ENCODE measurements at places on chromosomes 16 and 17.
A peak's percentile ranks its signal among the peaks of the same experiment; 100 is the strongest.

DNA sequence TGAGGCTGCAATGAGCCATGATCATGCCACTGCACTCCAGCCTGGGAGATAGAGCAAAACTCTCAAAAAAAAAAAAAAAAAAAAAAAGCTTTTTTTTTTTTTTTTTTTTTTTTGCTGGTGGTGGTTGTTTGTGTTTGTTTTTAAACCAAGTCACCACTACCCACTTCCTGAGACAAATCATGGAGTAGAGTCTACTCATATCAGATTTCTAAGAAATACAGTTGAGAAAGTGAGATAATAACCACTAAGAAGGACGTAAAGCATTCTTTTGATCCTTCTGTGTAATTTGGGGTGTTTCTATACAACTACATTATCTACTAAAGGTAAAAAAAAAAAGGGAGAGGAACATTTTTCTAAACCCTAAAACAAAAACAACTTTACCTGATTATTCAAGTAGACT, 38.0 kb downstream of the AXIN2 start:
- H3K27ac ChIP-seq: no peak overlapping the region
- peaks cover 5% of the 10 kb centered on the region for H3K36me3 ChIP-seq
- DNase-seq: no peak
- no peaks in the 10 kb centered on the region for H3K27me3 ChIP-seq

- H3K27me3 ChIP-seq: no peaks in the 10 kb centered on the region
- H3K27ac ChIP-seq: peak within 1 kb of the TSS; percentile 85
- peaks cover 15% of the 10 kb centered on the region for H3K4me1 ChIP-seq
- H3K36me3 ChIP-seq: peaks cover 34% of the 10 kb centered on the region
These were observed at the start of gene CDIPT for GRCh38 chr16:29862884-29863668. Gene CDIPT, minus strand, starts transcription at chr16:29863226. Its CDS starts 369 bp downstream, at chr16:29862857.

- DNase-seq: no peak
- H3K27me3 ChIP-seq: peaks cover 4% of the 10 kb centered on the region
- no peaks in the 10 kb centered on the region for H3K4me1 ChIP-seq
- no peak overlapping the region for H3K4me3 ChIP-seq
- H3K27ac ChIP-seq: no peak overlapping the region
These were observed 50.5 kb upstream of the SALL1 start for GRCh38 chr16:51201604-51202003.

GRCh38 chr16:49581630-49582298, 208.2 kb downstream of the C16orf78 start:
- H3K4me1 ChIP-seq: no peaks in the 10 kb centered on the region
- H3K36me3 ChIP-seq: no peaks in the 10 kb centered on the region
- no peak overlapping the region for H3K27ac ChIP-seq
- H3K27me3 ChIP-seq: no peaks in the 10 kb centered on the region
- no peak for DNase-seq
- H3K4me3 ChIP-seq: no peak overlapping the region

GRCh38 chr17:76670020-76670717, 26.6 kb upstream of the ST6GALNAC1 start:
- DNase-seq: peak; percentile 78
- H3K4me1 ChIP-seq: peaks cover 47% of the 10 kb centered on the region
- H3K27me3 ChIP-seq: no peaks in the 10 kb centered on the region
- no peak overlapping the region for H3K4me3 ChIP-seq

DNA sequence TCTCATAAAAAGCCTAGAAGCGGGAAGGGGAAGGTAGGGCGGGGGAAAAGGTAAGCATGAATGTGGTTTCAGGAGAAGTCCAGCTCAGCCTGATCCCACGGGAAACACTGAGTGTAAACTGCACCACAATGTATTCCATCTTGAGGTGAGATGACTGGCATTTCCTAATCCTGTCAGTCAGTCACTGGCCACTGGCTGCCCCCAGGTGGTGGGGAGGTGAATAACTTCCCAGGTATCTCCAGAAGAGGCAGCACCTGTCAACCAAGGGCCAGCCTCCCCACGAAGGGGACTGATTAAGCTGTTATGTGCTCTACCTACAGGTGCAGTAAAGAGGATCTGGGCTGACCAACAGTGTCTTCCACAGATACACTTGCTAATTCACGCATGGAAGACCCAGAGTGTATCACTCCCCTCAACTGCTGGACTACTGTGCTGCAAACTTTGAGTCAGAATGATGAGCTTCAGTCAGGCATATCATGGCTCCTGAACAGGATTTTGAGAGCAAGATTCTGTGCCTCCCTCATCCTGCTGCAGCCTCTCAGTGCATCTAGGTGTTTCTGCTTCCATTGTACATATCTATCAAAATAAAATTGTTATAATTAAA, 108.5 kb upstream of the CCL2 start:
- no peaks in the 10 kb centered on the region for H3K27me3 ChIP-seq
- peak; percentile 74 for DNase-seq
- no peaks in the 10 kb centered on the region for H3K4me1 ChIP-seq
- no peak overlapping the region for H3K27ac ChIP-seq
- no peaks in the 10 kb centered on the region for H3K36me3 ChIP-seq

DNA sequence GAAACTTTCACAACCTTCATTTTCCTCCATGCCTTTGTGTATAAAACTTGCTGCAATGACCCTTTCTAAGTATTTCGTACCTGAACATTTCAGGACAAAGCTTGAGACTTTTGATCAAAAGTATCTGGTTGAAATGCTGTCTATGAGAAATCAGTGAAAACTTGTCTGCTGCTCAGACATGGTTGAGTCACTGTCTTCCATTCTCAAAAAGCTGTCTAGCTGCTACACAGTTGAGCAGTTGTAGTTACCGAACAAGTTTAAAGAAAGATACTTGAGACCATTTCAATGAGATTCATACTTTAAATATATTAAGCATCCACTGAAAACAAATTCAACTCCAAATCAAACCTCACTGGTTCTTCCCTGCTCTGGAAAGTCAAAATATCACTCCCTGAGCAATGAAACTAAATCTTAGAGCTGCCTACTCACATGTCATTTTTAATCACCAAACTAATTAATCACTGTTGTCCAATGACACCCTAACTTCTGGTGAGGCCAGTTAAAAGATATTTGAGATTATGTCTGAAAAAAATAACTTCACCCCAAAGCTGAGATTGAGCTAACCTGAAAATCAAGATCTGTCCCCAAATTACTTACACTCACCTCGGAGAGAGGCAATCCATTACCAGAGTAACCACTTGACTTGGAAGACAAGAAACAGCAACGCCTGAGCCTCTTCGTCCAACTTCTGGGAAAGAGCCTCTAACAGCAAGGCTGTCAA, 488 bp downstream of the TMEM100 start:
- H3K27ac ChIP-seq: no peak overlapping the region
- peak overlapping the region; percentile 39 for H3K4me3 ChIP-seq
- no peaks in the 10 kb centered on the region for H3K4me1 ChIP-seq

DNA sequence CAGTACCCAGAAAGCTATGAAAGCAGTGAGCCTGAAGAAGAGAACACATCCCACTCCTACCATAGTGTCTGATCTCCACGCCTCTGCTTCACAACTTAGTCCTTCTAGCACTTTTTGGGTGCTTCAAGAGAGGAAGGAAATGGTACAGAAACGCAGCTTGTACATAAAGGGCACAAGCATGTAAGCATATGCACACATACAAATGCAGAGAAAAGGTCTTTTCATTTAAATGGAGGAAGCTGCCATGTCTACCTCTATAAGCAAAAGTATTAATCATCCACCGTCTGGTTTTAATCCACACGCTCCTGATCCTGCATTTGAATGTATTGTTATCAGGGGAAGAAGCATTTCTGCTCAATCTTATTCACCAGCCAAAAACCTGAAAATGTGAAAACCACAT, 100.7 kb downstream of the HIC1 start:
- no peak overlapping the region for H3K27ac ChIP-seq
- no peaks in the 10 kb centered on the region for H3K27me3 ChIP-seq
- H3K4me1 ChIP-seq: peaks cover 21% of the 10 kb centered on the region
- H3K4me3 ChIP-seq: no peak overlapping the region
- H3K36me3 ChIP-seq: peaks cover 34% of the 10 kb centered on the region

- H3K4me3 ChIP-seq: no peak overlapping the region
- peaks cover 12% of the 10 kb centered on the region for H3K36me3 ChIP-seq
- peak; percentile 69 for DNase-seq
These were observed 68.5 kb downstream of the WWP2 start for GRCh38 chr16:69830534-69831211.

DNA sequence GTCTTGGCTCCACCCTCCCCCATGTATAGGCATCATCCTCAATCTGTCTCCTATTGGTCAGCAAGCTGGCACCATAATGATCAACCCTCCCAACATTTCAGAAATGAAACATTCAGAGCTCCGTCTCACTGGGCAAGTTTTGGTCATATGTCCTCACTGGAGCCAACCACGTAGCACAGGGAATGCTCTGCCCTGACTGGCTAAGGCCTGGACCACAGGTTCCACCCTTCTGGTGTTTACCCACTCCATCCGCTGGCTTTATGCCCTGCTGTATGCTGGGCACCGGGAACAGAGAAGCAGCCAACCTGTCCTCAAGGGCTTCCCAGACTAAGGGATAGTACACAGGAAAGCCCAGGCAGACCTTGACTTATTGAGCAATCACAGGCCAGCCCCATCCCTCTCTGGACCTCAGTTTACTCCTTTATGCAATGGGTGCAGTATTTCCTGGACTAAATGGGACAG, 20.5 kb downstream of the MYO15A start:
- no peaks in the 10 kb centered on the region for H3K36me3 ChIP-seq
- peak; percentile 43 for DNase-seq
- H3K4me3 ChIP-seq: no peak overlapping the region
- no peaks in the 10 kb centered on the region for H3K4me1 ChIP-seq
- no peak overlapping the region for H3K27ac ChIP-seq

GRCh38 chr17:81427173-81428120, 32.2 kb downstream of the BAHCC1 start:
- H3K4me1 ChIP-seq: peaks cover 70% of the 10 kb centered on the region
- H3K27me3 ChIP-seq: no peaks in the 10 kb centered on the region
- H3K36me3 ChIP-seq: no peaks in the 10 kb centered on the region
- peak; percentile 95 for DNase-seq

DNA sequence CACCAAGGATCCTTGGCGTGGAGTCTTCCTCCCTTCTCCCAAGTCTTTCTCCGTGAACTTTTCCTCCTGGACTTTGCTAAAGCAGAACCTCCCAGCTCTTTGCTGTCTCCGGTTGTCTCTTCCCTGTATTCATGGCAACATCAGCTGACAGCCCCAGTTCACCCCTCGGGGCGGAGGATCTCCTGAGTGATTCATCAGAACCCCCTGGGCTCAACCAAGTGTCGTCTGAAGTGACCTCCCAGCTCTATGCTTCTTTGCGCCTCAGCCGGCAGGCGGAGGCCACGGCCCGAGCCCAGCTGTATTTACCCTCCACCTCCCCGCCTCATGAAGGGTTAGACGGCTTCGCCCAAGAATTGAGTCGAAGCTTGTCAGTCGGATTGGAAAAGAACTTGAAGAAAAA, 943 bp downstream of the CNTROB start:
- peak overlapping the region; percentile 88 for H3K27ac ChIP-seq
- DNase-seq: peak; percentile 45
- peaks cover 50% of the 10 kb centered on the region for H3K4me1 ChIP-seq
- peaks cover 32% of the 10 kb centered on the region for H3K36me3 ChIP-seq
- H3K4me3 ChIP-seq: peak overlapping the region; percentile 62

- DNase-seq: no peak
- no peaks in the 10 kb centered on the region for H3K27me3 ChIP-seq
- no peaks in the 10 kb centered on the region for H3K36me3 ChIP-seq
- H3K27ac ChIP-seq: no peak overlapping the region
- no peak overlapping the region for H3K4me3 ChIP-seq
- H3K4me1 ChIP-seq: no peaks in the 10 kb centered on the region
These were observed 4.2 kb downstream of the KRT24 start for GRCh38 chr17:40699371-40699770.

- no peak overlapping the region for H3K4me3 ChIP-seq
- no peaks in the 10 kb centered on the region for H3K36me3 ChIP-seq
- no peaks in the 10 kb centered on the region for H3K27me3 ChIP-seq
These were observed 446.1 kb downstream of the HS3ST3B1 start for GRCh38 chr17:14746822-14747602.

- peak overlapping the region; percentile 99 for H3K27ac ChIP-seq
- peak overlapping the region; percentile 97 for H3K4me3 ChIP-seq
- no peak for DNase-seq
- H3K27me3 ChIP-seq: no peaks in the 10 kb centered on the region
- peaks cover 46% of the 10 kb centered on the region for H3K4me1 ChIP-seq
These were observed 317 bp downstream of the CLTC start for GRCh38 chr17:59620064-59620359.

DNA sequence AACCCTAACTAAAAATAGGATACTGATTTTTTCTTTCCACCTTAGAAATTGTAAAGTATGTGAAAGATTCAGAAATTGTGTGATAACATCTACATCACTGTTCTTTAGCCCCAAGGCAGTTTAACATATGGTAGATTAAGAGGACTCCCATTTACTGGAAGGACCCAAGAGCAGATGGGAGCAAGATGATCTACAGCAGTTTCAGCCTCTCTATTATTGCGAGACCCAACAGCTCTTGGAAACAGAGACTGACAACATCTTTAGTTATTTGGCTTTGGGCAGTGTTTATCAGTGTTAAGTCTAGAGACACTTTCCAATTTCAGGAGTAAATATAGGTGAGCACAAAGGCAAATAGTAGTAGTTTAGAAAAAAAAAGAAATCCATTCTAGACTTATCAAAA, 124.9 kb upstream of the CORO6 start:
- H3K4me1 ChIP-seq: peaks cover 25% of the 10 kb centered on the region
- no peak for DNase-seq
- H3K36me3 ChIP-seq: peaks cover 10% of the 10 kb centered on the region
- H3K27me3 ChIP-seq: no peaks in the 10 kb centered on the region
- no peak overlapping the region for H3K27ac ChIP-seq
- H3K4me3 ChIP-seq: no peak overlapping the region

DNA sequence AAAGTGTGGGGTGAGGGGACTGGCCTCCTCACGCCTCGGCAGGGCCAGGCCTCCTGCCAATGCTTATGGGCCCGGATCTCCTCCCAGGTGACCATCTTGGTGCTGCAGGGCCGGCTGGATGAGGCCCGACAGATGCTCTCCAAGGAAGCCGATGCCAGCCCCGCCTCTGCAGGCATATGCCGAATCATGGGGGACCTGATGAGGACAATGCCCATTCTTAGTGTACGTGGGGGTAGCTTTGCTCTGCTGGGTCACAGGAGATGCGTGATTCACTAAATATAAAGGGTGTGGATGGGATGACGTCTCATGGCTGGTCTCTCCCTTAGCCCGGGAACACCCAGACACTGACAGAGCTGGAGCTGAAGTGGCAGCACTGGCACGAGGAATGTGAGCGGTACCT, 19.5 kb downstream of the NUP85 start:
- no peak overlapping the region for H3K27ac ChIP-seq
- H3K36me3 ChIP-seq: peaks cover 95% of the 10 kb centered on the region
- no peak for DNase-seq
- H3K4me3 ChIP-seq: no peak overlapping the region

- H3K27me3 ChIP-seq: peaks cover 9% of the 10 kb centered on the region
- no peak overlapping the region for H3K27ac ChIP-seq
- no peak overlapping the region for H3K4me3 ChIP-seq
- no peak for DNase-seq
- H3K36me3 ChIP-seq: peaks cover 60% of the 10 kb centered on the region
- peaks cover 26% of the 10 kb centered on the region for H3K4me1 ChIP-seq
These were observed 6.4 kb downstream of the HAS3 start for GRCh38 chr16:69111876-69112230.

GRCh38 chr16:56807011-56807675, 57.9 kb upstream of the SLC12A3 start:
- no peaks in the 10 kb centered on the region for H3K4me1 ChIP-seq
- no peaks in the 10 kb centered on the region for H3K27me3 ChIP-seq
- H3K36me3 ChIP-seq: peaks cover 22% of the 10 kb centered on the region
- DNase-seq: no peak
- no peak overlapping the region for H3K4me3 ChIP-seq

- H3K4me1 ChIP-seq: peaks cover 27% of the 10 kb centered on the region
- no peak for DNase-seq
- no peaks in the 10 kb centered on the region for H3K27me3 ChIP-seq
- peaks cover 60% of the 10 kb centered on the region for H3K36me3 ChIP-seq
- H3K27ac ChIP-seq: no peak overlapping the region
These were observed 54.6 kb downstream of the ACTG1 start for GRCh38 chr17:81457917-81458555.

- H3K27ac ChIP-seq: no peak overlapping the region
- no peak overlapping the region for H3K4me3 ChIP-seq
These were observed 5.4 kb upstream of the PNPO start for GRCh38 chr17:47935961-47936360.
